H7 (cell line): ENCODE measurements at places on chromosomes 2 and 18.

GRCh38 chr18:76678248-76678647, 144.1 kb upstream of the ZNF236 start:
- DNase-seq: no peak

DNA sequence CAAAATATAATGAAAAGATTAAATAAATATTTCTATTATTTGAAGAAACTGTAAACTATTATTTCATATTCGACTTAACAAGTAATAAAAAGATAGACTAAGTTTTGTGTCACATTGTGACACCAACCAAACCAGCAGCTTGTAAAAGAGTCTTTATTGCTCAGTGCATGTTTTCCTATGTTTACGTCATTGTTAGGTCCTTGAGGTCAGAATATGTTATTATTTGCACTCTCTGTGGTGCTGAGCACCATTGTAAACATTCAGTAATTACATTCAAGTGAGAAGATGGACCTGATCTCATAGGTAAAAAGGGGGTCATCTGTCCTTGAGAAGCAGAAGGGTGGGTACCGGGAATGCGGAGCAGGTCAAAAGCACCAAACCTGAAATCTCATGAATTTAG, 1999.1 kb upstream of the CELF4 start:
- no peak for DNase-seq

GRCh38 chr2:96903318-96903717, 33.4 kb upstream of the SEMA4C start:
- no peak for DNase-seq

GRCh38 chr2:60042023-60042422, 511.4 kb downstream of the BCL11A start:
- DNase-seq: no peak

DNA sequence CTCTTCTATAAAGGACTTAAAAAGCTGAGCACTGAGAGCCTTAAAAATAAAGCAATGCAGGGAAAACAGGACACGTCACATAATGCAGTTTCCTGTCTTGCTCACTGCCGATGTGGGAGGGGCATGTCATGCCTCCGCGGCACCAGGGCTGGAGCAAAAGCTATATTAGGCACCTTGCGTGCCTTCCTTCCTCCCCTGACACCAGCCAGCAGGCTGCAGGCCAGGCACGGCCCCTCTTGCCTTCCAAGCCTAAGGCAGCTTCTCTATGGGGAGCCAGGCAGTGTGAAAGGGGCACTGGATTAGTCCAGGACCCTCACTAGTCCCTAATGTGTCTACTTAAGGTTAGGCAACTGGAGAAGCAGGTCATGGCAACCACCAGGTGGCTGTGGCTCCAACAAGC, 26.3 kb downstream of the MRPL35 start:
- DNase-seq: no peak

- no peak for DNase-seq
Observed at GRCh38 chr2:61910603-61911002, 5.1 kb downstream of the COMMD1 start.

GRCh38 chr2:168210895-168211570, 36.4 kb downstream of the STK39 start:
- no peak for DNase-seq

- no peak for DNase-seq
Observed at GRCh38 chr2:32479993-32480392, 123.2 kb downstream of the BIRC6 start.
